Type B pancreatic cell (in vitro differentiated cells): ENCODE measurements at places on chromosomes 5 and 9. TPM values are rescaled to one million over a fixed set of nuclear protein-coding genes. Genes with fewer than 3 reads are reported as not detected.

The VCAN gene
- total RNA-seq, result 106 and 341 TPM in 2 replicates

The PAPPA gene
- 1.2 and 11.0 TPM in 2 replicates for total RNA-seq

- no peak for DNase-seq
These were observed 55.3 kb upstream of the SPATA31E1 start for GRCh38 chr9:87827341-87827740.

DNA sequence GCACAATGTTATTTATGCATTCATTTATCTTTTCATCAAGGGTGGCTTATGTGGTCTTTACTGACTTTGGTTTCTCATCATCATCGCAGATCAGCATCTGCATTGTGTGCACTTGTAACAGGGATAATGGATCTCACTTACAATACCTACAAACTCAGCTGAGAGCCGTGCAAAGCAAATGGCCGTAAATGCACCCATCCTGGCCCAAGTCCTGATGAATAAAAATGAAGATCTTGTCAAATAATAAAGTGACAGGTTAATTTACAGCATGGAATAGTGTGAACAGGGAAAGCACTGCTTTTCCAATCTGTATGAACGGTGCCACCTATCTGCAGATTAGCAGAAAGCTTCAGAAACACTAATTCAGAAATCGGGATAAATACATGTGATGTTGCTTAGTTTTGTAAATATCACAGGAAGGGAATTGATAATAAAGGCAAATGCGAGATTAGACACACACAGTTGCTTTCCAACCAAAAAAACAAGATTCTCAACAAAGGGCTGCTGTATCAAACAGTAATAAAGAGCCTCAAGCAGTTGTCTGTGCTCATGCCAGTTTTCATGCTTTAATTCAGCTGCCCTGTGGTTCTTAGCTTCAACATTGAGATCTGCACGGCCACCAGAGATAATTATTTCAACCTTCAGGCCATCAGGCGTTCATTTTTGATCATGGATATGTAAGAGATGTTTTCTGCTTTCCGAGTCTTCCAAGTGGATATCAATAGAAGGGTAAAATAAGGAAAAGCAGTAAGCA is 153.4 kb upstream of the POU5F2 start:
- no peak for DNase-seq

- DNase-seq, result no peak
These were observed 53.8 kb downstream of the CDC14B start for GRCh38 chr9:96565671-96566497.

DNA sequence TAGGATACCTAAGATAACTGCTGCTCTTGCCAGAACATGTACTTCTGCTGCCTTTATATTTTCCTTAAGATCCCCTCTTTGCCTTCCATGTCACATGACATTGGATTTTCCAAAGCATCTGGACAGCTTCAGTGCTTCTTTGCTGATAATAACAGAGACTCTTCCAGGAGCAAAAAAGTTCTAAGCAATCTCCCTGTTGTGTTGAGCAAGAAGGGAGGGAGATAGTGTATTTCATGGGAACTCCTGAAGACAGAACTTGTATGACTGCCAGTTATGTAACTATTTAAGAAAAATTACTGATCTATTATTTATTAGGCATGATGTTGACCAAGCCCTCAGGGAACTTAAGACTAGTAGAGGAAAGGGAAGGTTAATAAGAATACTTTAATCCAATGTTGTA is 454.7 kb downstream of the SPATA31D1 start:
- DNase-seq, result no peak

GRCh38 chr9:74887981-74888370 is 255 bp upstream of the TRPM6 start:
- no peak for DNase-seq

- no peak for DNase-seq
These were observed 17.5 kb downstream of the IRF1 start for GRCh38 chr5:132473019-132473531.

DNA sequence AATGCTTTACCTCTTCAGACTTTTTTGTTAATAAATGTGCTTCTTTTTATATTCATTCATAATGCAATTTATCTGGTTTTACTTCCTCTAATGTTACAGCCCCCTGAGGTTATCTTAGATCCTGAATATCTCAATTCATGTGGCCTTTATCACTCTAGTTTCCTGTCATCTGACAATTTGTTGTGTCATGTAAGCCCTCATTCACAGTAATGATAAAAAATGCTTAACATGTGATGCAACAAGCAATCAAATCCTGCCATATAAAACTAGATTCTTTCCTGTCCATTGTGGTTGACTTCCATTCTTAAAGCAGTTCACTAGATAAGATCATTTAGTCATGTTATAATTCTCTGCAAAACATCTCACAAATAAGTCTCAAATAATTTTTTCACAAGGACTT is 991.2 kb upstream of the ACO1 start:
- DNase-seq, result no peak

DNA sequence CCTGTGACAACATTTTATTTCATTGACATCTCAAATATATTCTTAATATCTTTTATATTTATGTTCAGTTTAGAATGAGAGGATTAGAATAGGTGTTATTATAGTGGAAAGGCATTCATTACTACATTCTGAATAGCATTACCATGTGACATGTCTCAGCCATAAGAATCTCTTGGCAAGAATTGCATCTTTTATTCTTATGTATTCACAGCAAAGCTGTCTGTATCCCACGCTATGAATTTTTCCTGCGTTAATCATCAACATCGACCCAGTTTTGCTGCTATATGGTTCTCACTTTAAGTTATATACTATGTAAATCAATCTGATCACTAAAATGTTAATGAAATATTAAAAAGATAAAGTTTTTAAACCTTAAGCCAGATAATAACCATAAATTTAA is 248.6 kb downstream of the TMEM232 start:
- no peak for DNase-seq

DNA sequence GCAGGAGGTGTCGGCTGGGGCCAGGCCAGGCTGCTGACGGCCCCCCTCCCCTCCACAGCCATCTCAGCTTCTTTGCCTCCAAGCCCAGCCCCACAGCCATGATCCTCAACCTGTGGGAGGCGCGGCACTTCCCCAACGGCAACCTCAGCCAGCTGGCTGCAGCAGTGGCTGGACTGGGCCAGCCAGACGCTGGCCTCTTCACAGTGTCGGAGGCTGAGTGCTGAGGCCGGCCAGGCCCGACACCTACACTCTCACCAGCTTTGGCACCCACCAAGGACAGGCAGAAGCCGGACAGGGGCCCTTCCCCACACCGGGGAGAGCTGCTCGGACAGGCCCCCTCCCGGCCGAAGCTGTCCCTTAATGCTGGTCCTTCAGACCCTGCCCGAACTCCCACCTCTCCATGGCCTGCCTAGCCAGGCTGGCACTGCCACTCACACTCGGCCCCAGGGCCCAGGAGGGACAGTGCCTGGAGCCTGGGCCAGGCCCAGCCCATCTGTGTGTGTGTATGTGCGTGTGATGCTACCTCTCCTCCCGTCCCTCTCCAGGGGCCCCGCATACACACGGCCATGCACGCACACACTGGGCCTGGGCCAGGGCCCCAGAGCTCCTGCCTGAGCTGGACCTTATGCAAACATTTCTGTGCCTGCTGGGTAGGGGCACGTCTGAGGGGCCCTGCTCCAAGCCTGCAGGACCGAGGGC is 19.3 kb downstream of the HK3 start:
- no peak for DNase-seq

DNA sequence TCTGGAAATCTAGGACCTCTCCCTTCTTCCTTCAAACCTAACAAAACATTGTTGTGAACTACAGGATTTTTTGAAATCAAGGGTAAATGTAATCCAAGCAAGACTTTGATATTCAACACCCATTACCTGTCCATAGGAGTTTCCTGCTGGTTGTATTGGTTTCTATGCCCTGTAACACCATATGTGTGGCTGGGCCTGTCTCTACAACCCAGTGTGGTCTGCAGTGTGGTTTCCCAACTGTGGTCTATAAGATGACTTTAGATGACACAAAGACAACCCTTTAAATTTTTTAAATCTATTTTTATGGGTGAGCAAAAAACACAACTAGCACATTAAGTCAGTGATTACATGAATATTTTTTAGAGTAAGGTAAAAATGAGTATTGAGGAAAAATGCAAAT is 93.1 kb downstream of the SMIM15 start:
- DNase-seq, result no peak
